Sigmoid colon (tissue), 7 donors: ENCODE measurements at places on chromosomes 7 and 10. TPM values are rescaled to one million over a fixed set of nuclear protein-coding genes. Genes with fewer than 3 reads are reported as not detected.

The AIFM2 gene
- total RNA-seq = 10.2 TPM

The ABCC2 gene
- total RNA-seq = 1.2 TPM

The HMX3 gene
- 0.68 TPM for total RNA-seq

The ASAH2B gene
- total RNA-seq = 1.6 TPM

The CCL24 gene
- total RNA-seq = not detected

The C10orf62 gene
- total RNA-seq = not detected

The PNLIP gene
- not detected for total RNA-seq

The SDK1 gene
- total RNA-seq = 8.2 TPM

The AGAP9 gene
- 7.6 TPM for total RNA-seq

The ZNF365 gene
- total RNA-seq = 0.36 TPM
